ENCODE measurements at places on chromosomes 16 and 17. TPM values are rescaled to one million over a fixed set of nuclear protein-coding genes. Genes with fewer than 3 reads are reported as not detected.

- no peak for DNase-seq
Observed at GRCh38 chr17:73489333-73489732, 154.9 kb downstream of the SDK2 start.

- no peak for DNase-seq
Observed at GRCh38 chr16:9422762-9423513, 331.5 kb downstream of the HAPSTR1 start.

DNA sequence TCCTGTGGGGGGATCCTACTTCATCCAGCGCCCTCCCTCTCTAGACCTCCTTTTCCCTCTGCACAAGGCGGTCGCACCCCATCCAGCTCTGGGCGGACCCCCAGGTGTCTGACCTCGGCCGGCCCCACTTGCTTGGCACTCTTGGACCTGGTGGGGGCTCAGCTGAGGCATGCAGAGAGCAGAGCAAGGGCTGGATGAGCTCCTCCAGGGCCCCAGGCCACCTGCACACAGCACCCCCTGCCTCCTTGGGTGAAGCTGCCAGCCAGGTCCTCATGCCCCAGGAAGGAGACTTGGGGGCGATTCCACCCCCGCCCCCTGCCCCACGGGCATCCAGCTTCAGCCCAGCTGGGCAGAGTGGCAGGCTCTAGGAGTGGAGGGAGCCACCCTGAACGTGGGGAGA is 159.4 kb upstream of the GSE1 start:
- no peak for DNase-seq

DNA sequence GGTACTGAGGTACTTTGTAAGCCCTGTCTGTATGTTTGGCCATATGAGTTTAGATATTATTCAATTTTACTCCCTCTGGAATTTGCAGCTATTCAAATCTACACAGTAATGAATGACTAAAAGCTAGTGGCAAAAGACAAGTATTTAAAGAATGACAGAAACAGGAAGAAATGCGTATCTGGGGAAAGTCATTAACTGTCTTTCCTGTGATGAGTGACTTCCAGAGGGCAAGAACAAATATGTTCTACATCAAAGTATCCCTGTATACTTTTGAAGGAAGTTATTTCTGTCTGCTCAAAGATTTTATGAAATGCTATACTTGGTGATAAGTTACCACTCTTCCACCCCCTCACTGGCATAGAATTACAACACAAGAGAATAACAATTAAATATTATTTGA is 489.3 kb upstream of the SOX9 start:
- DNase-seq, result no peak

DNA sequence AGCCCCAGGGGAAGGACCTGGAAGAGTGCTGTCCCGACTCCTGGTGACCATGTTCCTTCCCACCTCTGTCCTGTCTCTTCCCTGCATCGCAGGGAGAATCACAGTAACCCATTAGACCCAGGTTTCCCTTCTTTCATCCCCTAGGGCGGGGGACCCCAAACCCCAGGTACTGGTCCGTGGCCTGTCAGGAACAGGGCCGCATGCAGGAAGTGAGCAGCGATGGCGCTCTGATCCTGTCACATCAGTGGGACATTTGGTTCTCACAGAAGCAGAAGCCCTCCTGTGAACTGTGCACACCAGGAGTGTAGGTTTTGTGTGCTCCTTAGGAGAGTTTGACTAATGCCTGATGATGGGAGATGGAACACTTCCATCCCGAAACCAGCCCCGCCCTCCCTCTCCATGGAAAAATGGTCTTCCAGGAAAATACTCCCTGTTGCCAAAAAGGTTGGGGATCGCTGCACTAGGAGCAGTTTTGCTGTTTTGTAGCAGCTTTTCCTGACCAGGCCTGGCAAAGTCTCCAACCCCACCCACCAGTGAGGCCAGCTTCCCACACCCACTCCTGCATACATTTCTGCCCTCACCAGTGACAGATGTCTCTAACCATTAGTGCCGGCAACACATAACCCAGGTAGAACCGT is 10.5 kb downstream of the MNT start:
- DNase-seq, result no peak

- no peak for DNase-seq
Observed at GRCh38 chr16:57529391-57530103, 6.8 kb downstream of the CCDC102A start.

DNA sequence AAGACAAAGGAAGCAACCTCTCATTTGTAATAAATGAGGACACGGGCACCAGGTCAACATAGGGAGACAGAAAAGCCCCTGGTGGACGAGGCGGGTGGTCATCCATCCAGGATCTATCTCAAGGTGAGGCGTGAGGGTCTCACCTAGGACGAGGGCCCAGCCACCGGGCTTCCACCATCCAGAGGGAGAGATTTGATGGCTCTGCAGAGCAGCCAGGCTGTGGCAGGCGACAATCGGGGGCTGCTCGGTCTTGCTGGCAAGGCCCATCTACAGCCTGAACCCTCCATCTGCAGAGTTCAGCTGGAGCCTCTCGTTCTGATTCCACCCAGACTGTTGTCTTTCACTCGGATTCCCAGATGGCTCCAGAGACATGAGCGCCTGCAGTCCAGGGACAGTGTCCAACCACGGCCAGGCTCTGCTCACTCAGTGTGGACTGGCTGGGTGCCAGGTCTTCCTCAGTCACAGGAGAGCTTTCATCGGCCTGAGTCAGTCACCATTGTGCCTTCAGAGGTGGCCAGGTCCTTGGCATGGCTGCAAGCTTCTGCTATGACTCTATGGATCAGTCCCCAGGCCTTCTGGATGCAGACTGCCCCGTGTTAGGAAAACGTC is 5.9 kb downstream of the LITAFD start:
- DNase-seq, result peak; percentile 47

The RRAD gene
- 0.30 TPM for total RNA-seq

The CES1 gene
- total RNA-seq, result not detected

All from SJCRH30 (cell line).